Cerebellum (tissue), 4 donors: ENCODE measurements at places on chromosomes 1 and 21.

DNA sequence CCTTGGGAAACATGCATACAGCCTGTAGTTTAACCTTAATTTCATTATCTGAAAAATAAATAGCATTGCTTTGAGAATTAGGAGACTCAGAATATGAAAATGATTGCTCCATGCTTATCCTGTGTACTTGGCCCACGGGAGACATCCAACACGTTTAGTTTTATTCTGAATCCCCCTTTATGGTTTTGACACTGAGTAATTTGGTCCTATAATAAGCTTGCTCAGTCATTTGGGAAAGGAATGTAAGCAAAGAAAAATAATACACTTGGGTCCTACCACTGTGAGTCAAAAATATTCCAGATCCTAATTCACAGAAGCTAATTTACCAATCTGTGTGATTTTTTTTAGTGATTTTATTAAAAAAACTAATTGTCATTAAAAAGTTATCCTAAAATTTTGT lies 557.3 kb downstream of the USP25 start:
- DNase-seq, result no peak

DNA sequence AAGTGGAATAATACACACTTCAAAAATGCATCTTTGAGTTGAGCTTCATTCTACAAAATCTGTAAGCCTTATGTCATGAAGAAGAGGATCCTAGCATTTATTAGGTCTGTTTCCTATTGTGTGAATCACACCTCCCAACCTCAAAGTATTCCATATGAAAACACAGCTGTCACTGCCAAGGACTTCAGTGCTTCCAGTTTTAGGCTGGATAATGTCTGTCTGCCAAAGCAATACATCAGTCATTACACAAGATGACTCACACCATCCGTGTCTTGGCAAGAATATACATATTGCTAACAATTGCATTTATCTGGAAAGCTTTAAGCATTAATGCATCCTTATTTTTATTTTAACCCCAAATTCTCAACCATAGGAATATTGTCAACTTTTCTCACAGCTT lies 125.7 kb upstream of the TMPRSS15 start:
- DNase-seq, result no peak

DNA sequence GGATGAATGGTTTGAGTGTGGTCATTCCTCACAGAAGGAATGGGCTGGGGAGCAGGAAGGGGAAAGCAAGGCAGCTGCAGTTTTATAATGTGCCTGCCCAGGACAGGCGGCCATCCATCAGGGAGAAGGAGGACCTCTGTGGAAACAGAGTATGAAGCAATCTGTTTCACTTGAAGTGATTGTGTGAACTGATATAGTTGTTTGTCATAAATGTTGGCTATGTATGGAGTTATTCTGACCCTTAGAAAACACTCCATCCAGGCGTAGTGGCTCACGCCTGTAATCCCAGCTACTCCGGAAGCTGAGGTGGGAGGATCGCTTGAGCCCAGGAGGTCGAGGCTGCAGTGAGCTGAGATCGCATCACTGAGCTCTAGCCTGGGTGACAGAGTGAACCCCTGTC lies 46.5 kb downstream of the NENF start:
- no peak for DNase-seq

DNA sequence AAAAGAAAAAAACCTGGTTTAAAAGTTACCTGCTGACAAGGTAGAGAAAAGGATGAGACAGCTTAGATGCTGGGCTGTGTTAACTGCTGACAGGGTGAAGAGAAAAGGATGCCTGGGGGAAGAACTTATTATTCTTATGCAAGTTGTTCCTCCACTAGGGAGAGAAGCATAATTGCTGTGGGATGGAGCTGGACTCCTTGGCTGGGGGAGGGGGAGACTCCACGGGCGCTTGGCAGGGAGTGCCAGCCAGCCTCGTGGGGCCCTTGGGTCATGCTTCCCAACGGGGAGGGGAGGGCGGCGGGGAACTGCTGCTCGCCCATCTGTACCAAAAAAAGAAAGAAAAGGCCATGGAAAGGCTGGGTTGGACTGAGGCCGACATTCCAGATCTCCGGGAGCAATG lies 47.2 kb downstream of the SYCP1 start:
- DNase-seq, result no peak

DNA sequence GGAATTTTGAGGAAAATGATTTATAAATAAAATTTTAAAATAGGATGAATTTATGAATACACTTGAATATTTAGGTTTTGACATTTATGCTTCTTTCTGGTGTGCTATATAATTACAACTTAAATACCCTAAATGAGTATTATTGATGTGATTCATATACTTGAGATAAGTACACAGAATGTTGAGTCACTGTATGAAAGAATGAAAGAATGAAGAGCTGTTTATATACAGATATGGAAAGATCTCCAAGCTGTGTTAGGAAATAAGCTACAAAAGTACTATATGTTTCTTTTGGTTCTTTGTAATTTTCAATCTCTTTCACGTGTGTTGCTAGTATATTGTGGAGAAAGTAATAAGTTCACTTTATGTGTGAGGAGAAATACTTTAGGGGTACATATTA lies 147.2 kb downstream of the RASAL2 start:
- DNase-seq, result no peak

- peak; percentile 26 for DNase-seq
Observed at GRCh38 chr1:201468501-201468843, 516 bp downstream of the PHLDA3 start.

DNA sequence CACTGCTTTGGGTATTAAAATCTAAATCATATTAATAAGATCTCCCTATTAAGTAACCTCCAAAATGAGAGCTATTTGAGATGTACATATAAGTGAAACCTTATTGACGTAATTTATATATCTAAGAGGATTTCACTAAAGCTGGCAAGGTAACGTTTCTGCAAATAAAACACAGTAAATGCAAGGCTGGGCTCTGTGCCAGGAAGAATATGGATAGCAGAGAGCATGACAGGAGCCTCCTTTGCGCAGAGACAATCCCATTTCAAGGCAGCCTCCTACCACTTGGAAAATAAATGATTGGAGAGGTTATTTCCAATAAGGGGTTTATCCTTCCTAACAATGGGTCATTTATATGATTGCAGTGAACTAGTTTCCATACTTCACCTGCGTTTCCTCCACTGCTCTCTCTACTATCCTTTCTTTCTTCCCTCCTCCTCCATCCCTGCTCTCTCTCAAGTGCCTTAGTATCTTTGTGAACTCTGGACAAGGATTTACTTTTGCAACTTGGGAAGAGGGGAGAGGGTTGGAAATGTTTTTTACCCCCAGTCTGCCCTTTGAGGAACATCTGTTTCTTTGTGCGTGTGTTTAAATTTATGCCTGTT lies 3.0 kb upstream of the NFIA start:
- no peak for DNase-seq

GRCh38 chr1:20551945-20552727 lies at the start of gene FAM43B:
Gene FAM43B, plus strand, starts transcription at chr1:20552573. Its CDS starts 401 bp downstream, at chr1:20552974.
- peak; percentile 81 for DNase-seq

- no peak for DNase-seq
Observed at GRCh38 chr1:236009857-236010256, 55.0 kb downstream of the NID1 start.

DNA sequence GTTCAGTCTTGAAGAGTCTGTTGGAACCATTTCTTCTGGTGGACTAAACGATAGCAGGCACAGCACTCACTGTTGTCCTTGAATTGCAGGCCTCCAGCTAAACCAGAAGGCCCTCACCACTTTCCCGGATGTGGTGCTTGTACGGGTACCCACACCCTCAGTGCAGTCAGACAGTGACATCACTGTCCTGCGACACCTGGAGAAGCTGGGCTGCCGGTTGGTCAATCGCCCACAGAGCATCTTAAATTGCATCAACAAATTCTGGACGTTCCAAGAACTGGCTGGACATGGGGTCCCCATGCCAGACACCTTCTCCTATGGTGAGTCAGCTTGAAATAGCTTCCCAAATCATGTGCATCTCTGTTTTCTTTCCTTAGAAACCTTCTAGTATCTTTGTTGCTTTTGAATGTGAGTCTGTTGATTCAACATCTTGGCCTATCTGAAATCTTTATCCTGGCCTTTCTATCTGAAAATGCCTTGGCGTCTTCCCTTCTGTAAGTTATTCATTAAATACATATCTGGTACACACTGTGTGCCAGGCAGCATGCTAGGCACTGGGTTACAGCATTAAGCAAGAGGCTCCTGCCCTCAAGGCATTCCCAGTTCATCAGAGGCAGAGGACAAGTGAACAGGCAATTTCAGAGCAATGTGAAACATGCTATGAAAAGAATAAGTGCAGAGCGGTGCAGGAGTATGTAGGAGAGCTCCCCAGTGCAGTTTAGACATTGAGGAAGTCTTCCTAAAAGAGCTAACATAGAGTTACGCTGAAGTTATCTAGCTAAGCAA lies 18.9 kb downstream of the RIMKLA start:
- DNase-seq, result no peak

GRCh38 chr21:45043541-45044020 lies 30.8 kb upstream of the ADARB1 start:
- no peak for DNase-seq

- no peak for DNase-seq
Observed at GRCh38 chr1:74579425-74579824, 67.0 kb upstream of the LRRC53 start.

- DNase-seq, result no peak
Observed at GRCh38 chr1:22619252-22619651, 17.2 kb upstream of the C1QA start.

GRCh38 chr1:236535662-236536161 lies 11.9 kb downstream of the LGALS8 start:
- no peak for DNase-seq

DNA sequence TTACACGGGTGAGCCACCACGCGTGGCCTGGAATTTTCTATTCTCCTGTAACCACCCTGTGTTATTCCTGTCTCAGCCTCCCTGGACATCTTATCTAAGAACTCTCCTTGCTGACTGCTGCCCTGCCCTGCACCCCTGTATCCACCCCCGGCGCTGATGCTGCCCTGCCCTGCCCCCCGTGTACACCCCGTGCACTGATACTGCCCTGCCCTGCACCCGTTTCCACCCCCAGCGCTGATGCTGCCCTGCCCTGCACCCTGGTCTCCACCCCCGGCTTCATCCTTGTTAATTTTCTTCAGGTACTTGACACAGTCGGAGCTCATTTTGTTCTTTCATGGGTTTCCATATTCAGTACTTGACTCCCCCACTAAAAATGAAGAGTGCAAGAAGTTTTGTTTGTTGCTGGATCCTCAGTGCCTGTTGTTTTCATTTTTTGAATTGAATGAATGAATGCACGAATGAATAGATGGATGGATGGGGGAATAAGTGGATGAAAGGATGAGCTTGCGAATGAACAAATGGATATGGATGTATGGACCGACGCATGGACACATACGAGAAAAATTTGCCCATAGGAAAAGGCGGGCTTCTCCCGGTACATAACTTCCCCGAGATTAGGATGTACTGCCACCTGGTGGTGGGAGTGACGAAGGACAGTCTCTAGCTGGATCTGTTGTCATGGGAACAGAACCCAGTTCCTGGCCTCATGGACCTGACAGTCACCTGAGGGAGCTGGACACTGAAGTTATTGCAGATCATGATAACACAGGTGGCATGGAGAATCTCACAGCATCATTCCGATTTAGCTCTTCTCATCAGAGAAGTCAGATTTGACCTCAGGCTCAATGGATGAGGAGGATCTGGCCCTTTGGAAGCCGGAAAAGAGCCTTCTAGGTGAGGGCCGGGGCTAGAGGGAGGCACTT lies 14.9 kb downstream of the AADACL4 start:
- DNase-seq, result peak; percentile 20

GRCh38 chr1:201504799-201505502 lies 2.0 kb downstream of the CSRP1 start:
- no peak for DNase-seq

- DNase-seq, result no peak
Observed at GRCh38 chr1:200444478-200444877, 34.6 kb upstream of the ZNF281 start.

DNA sequence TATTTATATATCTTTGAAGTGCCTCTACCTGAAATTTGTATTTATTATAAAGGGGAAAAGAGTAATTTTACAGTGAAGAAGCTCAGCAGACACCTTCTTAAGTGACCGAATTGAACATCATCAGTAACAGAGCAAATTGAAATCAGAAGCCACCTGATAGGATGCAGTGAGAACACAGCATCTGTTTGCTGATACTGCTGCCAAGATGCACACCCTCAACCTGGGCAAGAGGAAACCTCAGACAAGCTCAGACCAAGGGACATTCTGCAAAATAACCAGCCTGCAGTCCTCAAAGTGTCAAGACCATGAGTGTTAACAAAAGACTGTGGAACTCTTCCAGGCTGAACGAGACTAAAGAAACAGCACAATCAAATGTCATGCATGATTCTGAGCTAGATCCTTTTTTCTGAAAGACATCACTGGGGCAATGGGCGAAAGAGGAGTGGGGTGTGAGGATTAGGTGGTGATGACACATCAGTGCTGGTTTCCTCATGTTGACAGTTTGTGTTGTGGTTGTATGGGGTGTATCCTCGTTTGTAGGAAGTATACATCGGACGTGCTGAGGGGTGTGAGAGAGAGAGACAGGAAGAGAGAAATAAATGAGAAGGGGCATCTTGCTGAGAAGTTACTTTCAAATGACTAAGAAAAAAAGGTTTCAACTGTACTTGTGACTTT lies 103.7 kb downstream of the ABCA4 start:
- DNase-seq, result no peak
